Activated CD4-positive, alpha-beta T cell treated with anti-CD3 and anti-CD28 coated beads, Interleukin-2, Interleukin-4, amounts not matched to agents 100 ng/mL and 50 ng/mL, durations not matched to agents 16 hours and 8 hours (primary cell): ENCODE measurements at places on chromosomes 3 and 15.

- DNase-seq = no peak
Measured at GRCh38 chr3:194745422-194746184, 59.9 kb downstream of the FAM43A start.

DNA sequence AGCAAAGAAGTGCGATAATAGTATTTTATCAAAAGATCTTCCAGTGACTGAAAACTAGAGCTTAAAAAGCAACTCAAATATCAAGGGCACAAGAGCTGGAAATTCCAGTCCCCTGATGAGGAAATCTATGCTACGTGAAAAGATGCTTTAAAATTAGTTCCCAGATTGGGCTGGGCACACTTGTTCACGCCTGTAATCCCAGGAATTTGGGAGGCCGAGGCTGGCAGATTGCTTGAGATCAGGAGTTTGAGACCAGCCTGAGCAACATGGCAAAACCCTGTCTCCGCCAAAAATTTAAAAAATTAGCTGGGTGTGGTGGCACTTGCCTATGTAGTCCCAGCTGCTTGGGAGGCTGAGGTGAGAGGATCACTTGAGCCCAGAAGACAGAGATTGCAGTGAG lies 138.8 kb downstream of the SEMA6D start:
- DNase-seq = no peak

GRCh38 chr3:119829420-119829819 lies 47.5 kb downstream of the NR1I2 start:
- no peak for DNase-seq

- DNase-seq = no peak
Measured at GRCh38 chr15:81886591-81886990, 159.2 kb downstream of the MEX3B start.

GRCh38 chr3:71444028-71444860 lies 139.3 kb downstream of the FOXP1 start:
- DNase-seq = peak; percentile 83

GRCh38 chr3:2023959-2024358 lies 74.7 kb upstream of the CNTN4 start:
- DNase-seq = no peak

DNA sequence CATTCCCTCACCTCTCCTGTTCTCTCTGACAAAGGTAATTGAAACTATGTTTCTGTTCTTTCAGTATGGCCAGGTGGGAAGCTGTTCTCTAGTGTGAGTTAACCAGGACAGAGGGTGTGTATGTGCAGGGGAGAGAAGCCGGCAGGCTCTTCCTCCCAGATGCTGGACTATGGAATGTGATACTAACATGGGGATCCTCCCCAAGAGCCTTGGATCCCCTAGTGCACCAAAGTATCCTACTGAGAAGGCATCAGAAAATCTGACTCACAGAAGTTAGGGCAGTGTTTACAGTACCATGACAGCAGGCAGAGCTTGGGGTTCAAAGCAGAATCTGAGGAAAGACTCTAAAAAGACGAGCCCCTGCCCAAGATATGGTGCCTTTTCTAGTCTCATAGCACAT lies 123.1 kb downstream of the APBA2 start:
- DNase-seq = no peak

DNA sequence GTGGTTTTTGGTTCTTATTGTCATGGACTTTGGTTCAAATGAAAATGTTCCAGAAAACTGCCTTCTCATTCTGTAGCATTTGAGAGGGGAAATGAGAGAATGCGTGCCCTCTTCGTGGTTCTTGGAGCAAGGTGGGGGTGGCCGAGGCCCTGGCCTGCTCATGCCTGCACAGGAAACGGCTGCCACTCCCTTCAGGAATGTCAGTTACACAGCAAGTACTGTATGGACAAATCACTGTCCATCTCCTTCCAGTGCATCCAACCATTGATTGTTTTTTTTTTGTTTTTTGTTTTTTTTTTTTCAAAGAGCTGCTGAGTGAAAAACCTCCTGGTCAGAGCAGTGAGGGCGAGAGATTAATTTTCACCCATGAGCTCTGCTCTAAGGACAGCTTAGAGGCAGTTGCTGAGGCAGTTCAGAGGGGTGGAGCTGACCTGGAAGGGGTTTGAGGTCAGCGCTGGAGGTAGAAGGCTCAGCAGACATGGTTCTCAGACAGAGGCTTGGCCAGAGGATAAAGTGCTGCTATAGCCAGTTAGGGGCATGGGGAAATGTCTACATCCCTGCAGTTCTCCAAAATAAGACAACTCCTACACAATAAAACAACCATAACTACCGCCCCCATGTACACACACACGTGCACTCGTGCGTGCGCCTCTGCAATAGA lies 20.2 kb upstream of the KIF23 start:
- DNase-seq = no peak

- DNase-seq = no peak
Measured at GRCh38 chr3:169842960-169843359, 26.8 kb downstream of the LRRC31 start.

- no peak for DNase-seq
Measured at GRCh38 chr3:49260806-49261324, 16.2 kb downstream of the C3orf62 start.

- peak; percentile 68 for DNase-seq
Measured at GRCh38 chr3:194344012-194344411, 7.1 kb downstream of the CPN2 start.

- DNase-seq = no peak
Measured at GRCh38 chr15:85627213-85627935, 167.4 kb downstream of the KLHL25 start.

DNA sequence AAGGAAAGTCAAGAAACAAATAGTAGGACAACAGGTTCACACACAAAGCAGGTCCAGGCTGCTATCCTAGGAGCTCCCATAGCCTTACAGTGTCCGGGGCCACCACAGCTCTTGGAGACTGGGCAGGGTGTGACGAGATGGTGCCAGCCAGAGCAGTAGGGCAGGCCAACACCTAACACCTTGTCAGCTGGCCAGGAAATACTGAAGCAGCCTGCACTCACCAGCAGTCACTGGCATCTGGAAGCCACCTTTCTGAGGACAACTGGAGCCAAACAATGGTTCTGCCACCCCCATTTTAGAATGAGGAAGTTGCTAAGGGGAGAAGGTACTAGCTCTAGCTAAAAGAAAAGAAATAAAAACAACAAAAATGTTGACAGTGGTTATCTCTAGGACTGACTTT lies 47.2 kb downstream of the CCDC12 start:
- no peak for DNase-seq

DNA sequence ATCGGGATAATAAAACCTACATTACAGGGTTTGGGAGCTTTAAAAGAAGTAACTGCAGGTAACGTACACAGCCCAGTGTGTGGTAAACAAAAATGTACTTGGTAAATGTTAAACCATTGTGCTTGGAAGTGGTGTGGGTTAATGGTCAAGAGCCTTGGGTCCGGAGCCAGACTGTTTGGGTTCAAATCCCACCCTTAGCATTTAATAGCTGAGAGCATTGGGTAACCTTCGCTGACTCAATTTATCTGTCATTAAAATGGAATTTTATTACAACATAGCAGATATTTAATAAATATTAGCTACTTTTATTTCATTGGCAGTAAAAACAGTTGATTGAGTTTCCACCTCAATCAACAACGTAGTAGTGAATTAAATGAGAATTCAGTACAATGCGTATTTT lies 1.5 kb downstream of the FSTL1 start:
- DNase-seq = no peak

DNA sequence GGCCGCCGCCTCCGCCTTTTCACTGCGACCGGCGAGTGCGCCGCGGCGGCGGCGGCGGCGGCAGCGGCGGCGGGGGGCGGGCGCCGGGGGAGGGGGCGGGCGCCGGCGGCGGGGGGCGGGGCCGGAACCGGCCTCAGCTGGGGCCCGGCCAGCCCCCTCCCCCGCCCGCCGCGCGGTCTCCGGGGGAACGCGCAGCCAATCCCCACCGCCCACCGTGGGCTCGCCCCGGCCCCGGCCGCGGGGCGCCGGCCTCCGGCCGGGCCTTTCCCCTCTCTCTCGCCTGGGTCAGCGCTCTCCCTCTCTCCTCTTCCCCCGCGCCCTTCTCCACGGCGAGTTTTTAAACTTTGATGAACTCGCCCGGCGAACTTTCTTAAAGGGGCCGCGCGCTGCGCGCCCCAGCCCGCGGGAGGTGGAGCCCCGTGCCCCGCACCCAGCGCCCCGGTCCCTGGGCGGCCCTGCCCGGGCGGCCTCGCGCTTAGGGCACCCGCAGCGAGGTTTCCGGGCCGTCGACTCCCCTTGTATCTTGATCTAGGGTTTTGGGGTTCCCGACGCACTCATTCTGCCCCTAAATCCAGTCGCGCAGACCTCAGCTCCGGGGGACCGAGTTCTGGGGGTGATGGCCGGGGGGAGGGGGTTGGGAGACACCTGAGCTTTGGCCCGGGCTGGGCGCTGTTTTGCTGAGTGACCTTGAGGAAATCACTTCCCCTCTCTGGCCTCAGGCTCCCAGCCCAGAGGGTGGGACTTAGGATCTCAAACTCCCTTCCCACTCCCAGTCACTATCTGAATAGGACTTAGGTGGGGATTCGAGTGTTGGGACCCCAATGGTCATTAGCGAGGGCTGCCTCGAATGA lies at the start of gene RBPMS2:
RBPMS2 (minus strand) TSS at position 39 of the 851 bp plus-strand sequence. CDS start 270 bp downstream, outside the sequence.
- DNase-seq = no peak

DNA sequence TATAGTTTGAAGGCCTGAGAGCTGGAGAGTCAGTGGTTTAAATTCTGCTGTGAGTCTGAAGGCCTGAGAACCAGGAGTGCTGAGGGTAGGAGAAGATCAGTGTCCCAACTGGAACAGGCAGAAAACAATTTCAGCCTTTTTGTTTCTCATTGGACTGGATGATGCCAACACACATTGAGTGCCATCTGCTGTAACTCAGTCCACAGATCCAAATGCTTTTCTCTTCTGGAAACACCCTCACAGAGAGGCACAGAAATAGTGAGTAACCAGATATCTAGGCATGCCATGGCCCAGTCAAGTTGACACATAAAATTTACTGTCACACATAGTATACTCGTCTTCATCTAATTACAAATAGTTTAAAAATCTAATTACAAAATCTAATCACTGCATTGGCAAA lies 100.8 kb downstream of the NEO1 start:
- no peak for DNase-seq

DNA sequence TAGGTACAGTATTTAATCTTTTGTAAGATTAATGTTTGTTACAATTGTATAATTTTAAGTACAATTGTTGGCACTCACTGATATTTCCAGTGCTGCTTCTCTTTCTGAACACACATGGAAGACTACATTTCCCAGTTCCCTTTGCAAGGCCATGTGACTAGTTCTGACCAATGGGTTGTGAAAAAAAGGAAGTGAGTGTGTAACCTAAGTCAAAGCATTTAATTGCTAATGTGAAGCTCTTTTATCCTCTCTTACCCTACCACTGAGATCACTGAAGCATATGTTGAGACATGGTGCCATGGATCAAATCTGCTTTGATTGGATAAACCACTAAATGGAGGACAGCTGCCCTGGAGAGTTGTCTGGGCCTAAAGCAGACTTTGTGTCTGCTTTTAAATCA lies 83.9 kb upstream of the PLXND1 start:
- peak; percentile 51 for DNase-seq

DNA sequence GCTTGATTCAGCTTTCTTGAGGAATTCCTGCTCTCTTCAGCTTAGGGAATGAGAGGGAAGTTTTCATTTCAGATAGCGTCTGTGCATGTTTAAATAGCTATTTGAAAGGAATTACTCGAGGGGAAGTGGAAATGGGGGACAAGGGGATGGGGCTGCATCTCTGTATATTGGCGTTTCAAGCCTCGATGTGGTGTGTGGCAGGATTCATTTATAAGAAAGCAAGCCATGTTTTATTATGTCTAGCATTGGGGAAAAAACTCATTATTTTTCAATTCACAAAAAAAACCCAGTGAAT lies 1.0 kb downstream of the ATP2C1 start:
- no peak for DNase-seq

DNA sequence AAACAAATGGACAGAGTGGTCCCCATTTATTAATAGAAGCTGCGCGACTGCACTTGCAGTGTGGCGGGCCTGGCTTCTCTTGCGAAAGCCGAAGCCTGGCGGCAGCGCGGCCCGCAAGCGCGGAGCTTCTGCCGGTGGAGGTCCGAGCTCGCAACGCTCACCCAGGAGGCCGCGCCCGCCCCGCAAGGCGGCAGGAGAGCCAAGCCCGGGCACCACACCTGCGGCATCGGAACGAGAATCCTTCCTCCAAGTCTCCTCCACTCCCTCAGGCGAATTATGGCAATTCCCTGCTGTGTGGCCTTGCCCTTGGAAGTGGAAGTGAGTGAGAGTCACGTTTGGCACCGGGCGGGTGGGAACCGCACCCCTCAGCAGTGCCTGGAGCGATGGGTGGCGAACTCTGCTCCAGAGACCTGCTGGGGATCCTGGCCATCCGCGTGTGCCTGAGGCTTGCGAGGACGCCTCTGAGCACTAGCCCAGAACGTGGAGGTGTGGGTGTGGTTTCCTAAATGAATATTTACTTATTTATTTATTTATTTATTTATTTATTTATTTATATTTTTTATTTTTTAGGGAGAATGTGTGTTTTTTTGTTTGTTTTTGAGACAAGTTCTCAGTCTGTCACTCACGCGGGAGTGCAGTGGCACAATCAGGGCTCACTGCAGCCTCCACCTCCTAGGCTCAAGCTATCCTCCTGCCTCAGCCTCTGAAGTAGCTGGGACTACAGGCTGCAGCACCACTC lies 133.7 kb upstream of the UBE2E1 start:
- no peak for DNase-seq

DNA sequence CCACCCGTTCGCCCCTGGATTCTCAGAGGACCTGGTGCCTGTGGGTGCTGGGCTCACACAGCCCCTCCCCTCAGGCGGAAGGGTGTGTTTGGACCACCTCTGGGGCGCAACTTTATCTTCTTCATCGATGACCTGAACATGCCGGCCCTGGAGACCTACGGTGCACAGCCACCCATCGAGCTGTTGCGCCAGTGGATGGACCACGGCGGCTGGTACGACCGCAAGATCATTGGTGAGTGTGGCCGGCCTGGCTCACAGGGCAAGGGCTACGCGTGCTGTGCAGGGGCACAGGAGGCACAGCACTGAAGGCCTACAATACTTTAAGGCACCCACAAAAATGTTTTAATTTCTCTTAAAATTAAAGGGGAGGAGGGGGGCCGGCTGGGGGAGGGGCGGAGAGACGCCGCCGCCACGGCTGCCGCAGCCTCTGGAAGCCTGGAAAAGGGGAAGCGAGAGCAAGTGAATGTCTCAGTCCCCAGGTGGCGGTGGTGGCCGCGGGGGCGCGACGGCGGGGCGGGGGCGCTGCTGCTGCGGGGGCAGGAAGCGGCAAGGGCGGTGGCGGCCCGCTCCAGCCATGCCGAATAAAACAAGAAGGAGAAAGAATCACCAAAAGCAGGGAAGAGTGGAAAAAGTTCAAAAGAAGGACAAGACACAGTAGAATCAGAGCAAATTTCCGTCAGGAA lies 56.8 kb downstream of the DNAH1 start:
- no peak for DNase-seq

- DNase-seq = no peak
Measured at GRCh38 chr3:97530691-97531090, 233.9 kb upstream of the ARL6 start.

GRCh38 chr15:39488516-39488915 lies 92.4 kb upstream of the THBS1 start:
- no peak for DNase-seq

- DNase-seq = no peak
Measured at GRCh38 chr3:137866933-137867332, 102.8 kb downstream of the SOX14 start.

GRCh38 chr3:121994551-121994950 lies 27.5 kb downstream of the ILDR1 start:
- no peak for DNase-seq
